Colonic mucosa (tissue), 4 donors: ENCODE measurements at places on chromosomes 2 and 18.

DNA sequence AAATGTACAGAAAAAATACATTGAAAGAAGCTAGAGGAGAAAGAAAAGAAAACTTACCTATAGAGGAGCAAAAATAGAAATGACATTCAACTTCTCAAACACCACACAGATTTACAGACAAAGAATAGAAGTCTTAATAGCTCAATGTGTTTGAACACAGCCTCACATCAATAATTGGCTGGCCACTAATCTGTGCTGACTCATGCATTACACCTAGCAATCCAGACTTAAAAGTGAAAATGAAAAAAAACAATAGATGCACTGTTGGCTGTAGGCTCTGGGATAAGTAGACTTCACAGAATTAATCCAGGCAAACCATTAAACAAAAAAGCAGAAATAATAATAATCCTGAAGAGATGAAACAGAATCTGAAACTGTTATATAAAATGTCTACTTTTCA is 961.3 kb upstream of the CELF4 start:
- no peak for DNase-seq

GRCh38 chr2:128988326-128988725 is 669.7 kb upstream of the HS6ST1 start:
- no peak for DNase-seq

- DNase-seq: no peak
Measured at GRCh38 chr2:238031751-238032150, 29.1 kb upstream of the SCLY start.

- DNase-seq: no peak
Measured at GRCh38 chr2:85523903-85524335, 15.0 kb upstream of the MAT2A start.

DNA sequence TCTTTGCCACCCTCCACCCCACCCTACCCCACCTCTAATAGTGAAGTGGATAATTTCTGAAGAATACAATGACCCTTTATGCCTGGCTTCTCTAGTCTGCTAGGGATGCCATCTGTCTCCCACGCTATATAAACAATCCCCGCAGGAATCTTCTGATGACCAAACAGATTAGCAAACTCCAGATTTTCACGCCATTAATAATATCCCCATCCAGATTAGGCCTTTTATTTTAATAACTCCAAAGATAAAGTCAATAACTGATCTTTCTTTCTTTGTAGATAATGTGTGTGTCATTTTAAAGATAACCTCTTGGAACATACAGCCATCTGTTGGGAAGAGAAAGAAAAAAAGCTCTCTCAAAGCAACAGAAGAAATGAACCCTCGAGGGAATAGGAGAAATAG is 47.9 kb upstream of the CCDC150 start:
- DNase-seq: no peak

GRCh38 chr2:45826460-45826859 is 175.0 kb downstream of the PRKCE start:
- DNase-seq: no peak

- no peak for DNase-seq
Measured at GRCh38 chr2:27507293-27507692, 10.7 kb downstream of the GCKR start.

- no peak for DNase-seq
Measured at GRCh38 chr2:161116509-161116908, 43.7 kb upstream of the TANK start.

DNA sequence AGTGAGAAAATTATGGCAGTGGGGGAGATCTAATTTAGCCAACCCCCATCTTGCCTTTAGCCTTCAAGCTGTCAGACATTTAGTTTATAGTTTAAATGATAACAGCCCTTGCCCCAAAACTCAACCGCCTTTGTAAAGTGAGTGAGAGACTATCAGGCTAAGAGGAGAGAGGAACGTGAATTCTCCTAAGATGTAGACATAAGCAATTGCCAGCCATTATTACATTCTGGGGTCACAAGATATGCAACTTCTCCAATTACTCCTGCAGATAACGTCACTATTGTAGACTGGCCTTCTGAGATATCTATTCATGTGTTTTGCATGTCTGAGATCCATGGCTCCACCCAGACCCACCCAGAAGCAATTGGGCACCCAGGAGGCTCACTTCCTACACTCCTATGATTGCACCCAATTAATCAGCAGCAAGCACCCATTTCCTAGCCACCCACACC is 307.3 kb downstream of the NBAS start:
- DNase-seq: no peak

- no peak for DNase-seq
Measured at GRCh38 chr2:105102963-105103421, 65.1 kb downstream of the MRPS9 start.

GRCh38 chr2:204530464-204530805 is 14.8 kb upstream of the PARD3B start:
- DNase-seq: no peak

DNA sequence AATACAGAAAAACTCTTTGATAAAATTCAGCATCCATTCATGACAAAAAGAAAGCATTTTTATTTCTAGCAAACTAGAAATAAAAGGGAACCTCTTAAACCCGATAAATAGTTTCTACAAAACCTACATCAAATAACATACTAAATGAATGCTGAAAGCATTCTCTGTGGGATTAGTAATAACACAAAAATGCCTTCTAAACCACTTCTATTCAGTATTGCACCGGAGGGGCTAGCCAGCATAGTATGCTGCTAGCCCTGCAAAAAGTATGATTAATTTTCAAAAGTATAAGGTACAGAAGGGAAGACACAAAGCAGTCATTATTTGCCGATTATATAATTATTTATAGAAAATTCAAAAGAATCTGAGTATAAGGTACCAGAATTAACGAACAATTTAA is 145.2 kb downstream of the DTNB start:
- DNase-seq: no peak

GRCh38 chr2:176514276-176514675 is 245.0 kb downstream of the MTX2 start:
- DNase-seq: no peak

DNA sequence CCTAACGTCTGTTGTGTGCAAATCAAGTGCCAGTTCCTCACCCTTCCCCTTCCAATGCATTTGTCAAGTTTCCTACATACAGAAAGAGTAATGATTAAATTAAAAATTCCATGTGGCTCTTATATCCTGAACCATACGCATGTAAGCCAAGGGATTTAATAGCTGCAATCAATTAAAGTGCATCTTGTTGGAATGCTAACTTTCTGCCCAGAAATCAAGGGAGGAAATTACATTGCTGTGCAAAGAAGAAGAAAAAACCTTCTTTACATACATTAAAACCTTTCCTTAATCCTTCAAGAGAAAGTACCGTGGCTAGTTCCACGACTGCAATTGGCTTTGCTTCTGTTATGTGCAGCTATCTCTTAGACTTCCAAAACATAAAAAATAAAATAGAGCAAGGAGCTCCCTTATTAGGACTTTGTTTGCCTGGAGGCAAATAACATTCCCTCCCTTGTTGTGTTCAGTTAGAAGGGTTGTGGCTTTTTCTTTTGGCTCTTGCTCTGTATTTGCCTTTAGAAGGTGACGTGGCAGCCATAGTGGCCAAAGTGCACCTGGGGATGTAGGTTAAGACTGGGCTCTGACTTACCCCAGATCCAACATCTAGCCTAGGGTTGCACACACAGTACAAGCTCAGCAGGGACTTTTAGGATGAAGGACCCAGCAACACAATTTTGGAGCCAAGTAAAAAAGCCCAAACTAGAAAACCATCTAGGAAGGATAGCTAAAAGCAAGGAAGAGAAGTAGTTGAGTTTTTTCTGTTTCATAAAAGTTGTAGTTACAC is 158.3 kb downstream of the ANTXR1 start:
- DNase-seq: no peak

GRCh38 chr18:50816419-50817166 is 3.2 kb downstream of the MRO start:
- no peak for DNase-seq

- DNase-seq: no peak
Measured at GRCh38 chr18:11268741-11269233, 119.4 kb upstream of the PIEZO2 start.

- no peak for DNase-seq
Measured at GRCh38 chr2:204315236-204315662, 230.0 kb upstream of the PARD3B start.

DNA sequence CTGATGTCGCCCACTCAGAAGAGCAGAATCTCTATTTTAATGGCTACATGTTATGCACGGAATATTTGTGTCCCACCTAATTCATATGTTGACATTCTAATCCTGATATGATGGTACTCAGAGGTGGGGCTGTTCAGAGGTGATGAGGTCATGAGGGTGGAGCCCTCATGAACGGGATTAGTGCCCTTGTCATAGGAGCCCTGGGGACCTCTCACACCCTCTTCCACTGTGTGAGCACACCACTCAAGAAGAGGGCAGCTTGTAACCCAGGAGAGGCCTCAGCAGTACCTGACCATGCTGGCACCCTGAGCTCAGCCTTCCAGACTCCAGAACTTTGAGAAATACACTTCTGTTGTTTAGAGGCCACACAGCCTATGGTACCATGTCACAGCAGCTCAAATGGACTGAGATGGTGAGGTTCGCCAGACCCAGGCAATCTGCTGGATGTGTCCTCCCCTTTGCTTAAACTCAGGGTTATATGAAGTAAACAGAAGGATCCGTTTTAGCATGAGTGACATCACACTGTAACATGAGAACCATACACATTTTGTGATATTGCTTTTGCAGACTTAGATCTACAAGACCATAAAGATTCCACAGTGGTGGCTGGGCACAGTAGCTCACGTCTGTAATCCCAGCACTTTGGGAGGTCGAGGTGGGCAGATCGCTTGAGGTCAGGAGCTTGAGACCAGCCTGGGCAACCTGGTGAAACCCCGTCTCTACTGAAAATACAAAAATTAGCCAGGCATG is 48.7 kb downstream of the ATOH8 start:
- DNase-seq: no peak

DNA sequence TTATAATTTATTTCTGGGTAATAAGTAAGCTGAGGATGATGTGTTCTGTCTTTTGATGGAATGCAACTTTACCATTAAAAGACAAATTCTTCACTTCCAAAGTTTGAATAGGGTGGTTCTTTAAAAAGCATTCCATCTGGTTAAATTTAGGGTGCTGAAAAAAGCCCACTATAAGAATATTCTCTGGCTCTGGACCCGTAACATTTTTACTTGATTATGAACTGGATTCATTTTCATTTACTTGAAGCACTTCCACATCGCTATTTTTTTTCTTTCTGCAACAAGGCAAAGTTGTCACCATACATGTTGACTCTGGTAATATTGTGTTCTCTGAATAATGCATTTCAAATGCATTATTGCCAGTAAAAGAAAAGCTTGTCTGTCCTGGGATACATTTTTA is 344.6 kb downstream of the SATB2 start:
- no peak for DNase-seq

- DNase-seq: no peak
Measured at GRCh38 chr2:38661306-38661705, 4.6 kb upstream of the GALM start.

GRCh38 chr2:215969131-215969841 is 44.1 kb downstream of the MREG start:
- DNase-seq: no peak

DNA sequence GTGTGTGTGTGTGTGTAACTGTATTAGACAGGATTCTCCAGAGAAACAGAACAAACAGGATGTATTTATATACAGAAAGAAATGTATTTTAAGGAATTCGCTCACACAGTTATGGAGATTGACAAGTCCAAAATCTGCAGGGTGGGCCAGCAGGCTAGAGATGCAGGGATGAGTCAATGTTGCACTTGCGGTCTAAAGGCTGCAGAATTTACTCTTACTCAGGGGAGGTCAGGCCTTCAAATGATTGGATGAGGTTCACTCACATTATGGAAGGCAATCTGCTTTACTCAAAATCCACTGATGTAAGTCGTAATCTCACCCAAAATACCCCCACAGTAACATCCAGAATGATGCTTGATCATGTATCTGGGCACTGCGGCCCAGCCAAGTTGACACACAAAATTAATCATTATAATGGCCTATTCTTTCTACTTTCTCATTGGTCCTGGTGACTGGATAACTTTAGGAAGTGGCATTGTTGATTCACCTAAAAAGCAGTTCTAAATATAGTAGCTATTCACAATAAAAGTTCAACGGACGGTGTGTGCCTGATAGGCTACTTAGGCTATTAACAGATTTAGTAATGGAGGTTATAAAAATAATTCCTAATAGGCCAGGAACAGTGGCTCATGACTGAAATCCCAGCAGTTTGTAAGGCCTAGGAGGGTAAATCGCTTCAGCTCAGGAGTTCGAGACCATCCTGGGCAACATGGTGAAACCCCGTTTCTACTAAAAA is 40.6 kb upstream of the ACYP2 start:
- no peak for DNase-seq

DNA sequence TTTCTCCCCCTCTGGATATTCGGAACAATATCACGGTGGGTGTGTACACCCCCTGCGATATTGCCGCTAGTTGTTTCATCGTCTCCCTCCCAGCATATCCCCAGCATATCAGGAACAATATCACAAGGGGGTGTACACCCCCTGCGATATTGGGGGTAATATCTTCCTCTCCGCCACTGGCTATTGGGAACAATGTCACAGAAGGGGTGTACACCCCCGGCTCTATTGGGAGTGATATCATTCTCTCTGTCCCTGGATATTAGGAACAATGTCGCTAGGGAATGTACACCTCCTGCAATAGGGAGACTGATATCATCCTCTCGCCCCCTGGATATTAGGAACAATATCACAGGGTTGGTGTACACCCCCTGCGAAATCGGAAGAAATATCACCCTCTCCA is 1932.0 kb downstream of the SUCLG1 start:
- no peak for DNase-seq
